Umbilical cord (tissue), 2 donors: ENCODE measurements at places on chromosomes 1 and 21.

GRCh38 chr1:11738783-11739182, 2.8 kb downstream of the AGTRAP start:
- no peak for DNase-seq

GRCh38 chr1:31551208-31551607, 25.1 kb upstream of the TINAGL1 start:
- no peak for DNase-seq

- DNase-seq, result no peak
These were observed 58.8 kb upstream of the AJAP1 start for GRCh38 chr1:4595341-4596225.

DNA sequence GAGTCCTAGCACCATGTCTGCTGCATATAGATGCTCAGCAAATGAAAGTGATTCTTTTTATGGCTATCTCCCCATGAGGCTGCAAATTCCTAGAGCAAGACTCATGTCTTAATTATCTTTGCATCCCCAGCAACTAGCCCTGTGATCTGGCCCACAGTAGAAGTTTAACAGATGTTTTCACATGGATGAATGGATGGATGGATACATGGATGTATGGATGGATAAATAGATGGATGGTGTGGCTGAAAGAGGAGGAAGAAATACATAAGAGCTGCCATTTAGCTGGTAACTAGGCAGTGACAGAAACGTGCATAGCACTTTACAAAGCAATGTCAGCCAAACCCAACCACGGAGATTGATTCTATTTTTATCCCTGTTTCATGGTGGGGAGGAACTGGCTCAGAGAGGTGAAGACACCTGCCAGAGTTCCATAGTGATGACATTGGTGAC, 32.7 kb upstream of the ZBTB40 start:
- no peak for DNase-seq

GRCh38 chr1:23215751-23216449, 1.4 kb downstream of the HTR1D start:
- DNase-seq, result no peak

- no peak for DNase-seq
These were observed 75.1 kb downstream of the LAMC1 start for GRCh38 chr1:183098317-183098716.

- DNase-seq, result peak; percentile 73
These were observed 62.7 kb downstream of the SKI start for GRCh38 chr1:2290595-2291510.

DNA sequence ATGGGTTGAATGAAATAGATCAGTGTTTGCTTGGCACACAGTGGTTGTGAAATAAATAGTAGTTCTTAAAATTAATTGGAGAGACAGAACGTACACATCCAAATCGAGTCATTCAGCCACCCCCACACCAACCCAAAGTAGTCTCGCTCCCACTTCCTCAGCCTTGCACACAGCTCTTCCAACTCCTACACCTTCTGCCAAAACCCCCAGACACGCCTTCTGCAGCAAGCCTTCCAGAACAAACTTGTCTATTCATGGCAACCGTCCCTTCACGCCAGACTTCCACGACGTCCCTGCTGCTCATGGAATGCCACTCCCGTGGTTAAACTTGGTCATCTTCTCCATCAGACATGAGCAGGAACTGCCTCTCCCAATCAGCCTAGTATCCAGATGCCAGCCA, 37.5 kb upstream of the RD3 start:
- DNase-seq, result no peak

GRCh38 chr1:5254131-5254725, 599.8 kb downstream of the AJAP1 start:
- DNase-seq, result no peak

DNA sequence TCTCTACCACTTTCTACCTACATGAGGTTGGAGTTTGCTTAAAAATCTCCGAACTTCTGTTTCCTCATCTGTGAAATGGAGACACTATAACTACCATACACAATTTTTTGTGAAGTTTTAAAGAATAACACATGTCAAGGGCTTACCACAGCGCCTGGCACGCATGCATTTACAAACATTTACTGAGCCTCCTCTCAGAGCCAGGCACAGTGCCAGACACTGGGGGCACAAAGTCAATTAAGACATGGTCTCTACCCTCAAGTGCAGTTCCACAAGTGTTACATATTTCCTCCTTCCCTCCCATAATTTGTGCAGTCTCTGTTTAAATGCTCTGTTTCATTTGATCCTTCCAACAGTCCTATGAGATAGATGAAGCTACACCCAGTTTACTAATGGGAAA, 356.4 kb upstream of the ESRRG start:
- no peak for DNase-seq

GRCh38 chr1:162328512-162328911, 48.1 kb downstream of the SPATA46 start:
- DNase-seq, result no peak

GRCh38 chr1:63893976-63894375, 120.2 kb downstream of the ROR1 start:
- DNase-seq, result no peak

- no peak for DNase-seq
These were observed 15.3 kb downstream of the SMIM12 start for GRCh38 chr1:34844252-34844634.

DNA sequence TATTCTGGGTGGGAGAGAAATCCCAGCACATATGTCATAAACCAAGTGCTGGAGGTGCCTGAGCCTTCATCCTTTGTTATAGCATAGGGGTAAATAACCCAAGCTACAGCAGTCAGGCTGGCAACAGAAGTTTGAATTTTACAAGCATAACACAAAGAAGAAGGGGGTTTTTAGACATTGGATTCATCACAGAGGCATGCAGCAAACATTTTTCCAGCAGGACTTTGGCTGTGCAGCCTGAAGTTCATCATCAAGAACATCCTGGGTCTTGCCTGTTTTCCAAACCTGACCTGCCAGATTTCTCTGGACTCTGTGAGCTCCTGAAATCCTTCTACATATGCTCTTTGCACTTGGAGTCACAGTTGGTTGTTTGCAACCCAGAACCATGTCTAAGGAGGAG, 16.2 kb downstream of the PTGER3 start:
- DNase-seq, result no peak
